ENCODE measurements at places on chromosomes 3 and 15. TPM values are rescaled to one million over a fixed set of nuclear protein-coding genes. Genes with fewer than 3 reads are reported as not detected.

DNA sequence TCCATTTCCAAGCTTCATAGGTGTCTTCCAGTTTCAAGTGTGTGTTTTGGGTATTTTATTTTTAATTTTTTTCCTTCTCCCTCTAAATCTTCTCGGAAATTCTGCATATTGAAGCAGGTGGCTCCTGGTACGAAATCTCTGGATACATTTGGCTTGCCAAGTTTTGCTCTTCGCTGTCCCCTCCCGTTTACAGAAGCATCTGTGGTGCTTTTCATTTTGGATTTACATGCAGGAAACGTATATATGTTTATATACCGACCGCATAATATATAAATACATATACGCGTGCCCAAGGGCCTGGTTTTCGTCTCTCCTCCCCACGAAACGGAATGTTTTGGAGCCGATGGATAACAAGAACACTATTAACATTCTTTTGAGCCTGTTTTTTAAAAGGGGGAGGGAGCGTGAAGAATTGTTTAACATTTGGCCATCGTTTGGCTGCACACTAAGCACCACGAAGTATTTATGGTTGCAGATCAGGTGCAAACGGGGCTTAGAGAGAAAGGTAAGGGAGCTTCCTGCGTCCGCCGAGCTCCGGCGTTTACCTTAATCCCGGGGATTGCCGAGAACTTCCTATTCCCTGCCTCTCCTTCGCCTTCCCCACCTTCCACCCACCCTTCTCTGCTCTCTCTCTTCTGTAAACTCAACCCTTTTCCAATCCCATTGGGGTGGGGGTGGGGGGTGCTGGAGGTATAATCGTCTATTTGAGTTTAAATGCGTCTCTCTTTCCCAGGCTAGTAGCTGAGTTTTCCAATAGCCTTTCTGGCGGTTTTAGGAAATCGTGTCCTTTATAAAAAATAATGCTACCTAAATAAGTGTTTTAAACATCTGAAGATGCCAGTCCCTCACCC lies 1.1 kb upstream of the NLGN1 start:
- no peak for DNase-seq

DNA sequence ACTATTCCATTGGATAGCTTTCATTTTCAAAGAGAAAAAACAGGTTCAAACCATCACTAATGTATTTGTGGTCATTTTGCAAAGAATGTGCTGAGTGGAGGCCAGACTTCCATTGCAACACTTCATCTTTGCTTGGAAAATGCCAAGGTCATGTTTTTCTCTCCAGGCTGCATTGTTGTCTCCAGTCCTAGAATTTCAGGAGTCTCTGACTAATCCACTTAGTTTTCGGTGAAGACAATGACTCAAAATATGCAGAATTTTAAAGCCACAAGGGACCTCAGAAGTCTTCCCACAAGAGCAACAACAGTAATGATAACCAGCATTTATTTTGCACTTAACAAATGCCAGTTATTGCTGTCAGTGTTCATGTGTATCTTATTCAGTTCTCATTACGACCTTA lies 277.0 kb downstream of the RYR3 start:
- DNase-seq: no peak

GRCh38 chr15:40756938-40757337 lies 1.9 kb upstream of the RMDN3 start:
- DNase-seq: no peak

DNA sequence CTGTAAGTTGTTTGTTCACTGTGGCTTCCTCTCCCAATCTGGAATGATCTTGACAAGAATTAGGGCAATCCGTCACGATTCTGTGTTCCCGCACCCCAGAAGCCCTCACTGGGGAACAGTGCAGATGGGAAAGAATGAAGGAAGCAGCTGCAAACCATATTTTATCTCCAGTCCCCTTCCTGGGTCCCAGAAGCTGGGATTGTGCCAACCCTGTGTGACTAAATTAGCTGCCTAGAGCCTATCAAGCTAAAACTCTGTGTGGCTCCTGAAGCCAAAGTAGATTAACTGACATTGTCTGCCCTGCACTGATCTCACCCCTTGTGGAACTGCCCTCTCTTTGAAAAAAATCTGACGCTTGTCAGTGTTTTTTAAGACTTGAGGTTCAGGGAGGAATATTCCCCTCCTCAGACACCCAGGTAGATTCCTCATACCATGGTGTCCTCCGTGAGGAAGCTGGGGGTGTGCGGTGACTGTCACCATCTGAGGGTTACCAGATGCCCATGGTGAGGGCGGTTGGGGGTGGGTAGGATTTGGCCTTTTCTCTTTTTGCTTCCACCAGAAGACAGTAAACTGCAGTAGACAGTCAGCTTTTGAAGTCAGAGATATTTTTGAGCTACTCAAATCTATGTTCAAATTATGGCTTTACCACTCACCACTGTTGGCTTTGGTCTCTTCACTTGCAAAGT lies 358.3 kb upstream of the TPM1 start:
- DNase-seq: no peak

- DNase-seq: peak; percentile 94
These were observed at the start of gene TLNRD1 for GRCh38 chr15:81000624-81001151. TSS of gene TLNRD1 (plus strand) at chr15:81000923. CDS start at chr15:81002272, 1,349 bp downstream.

ARPIN gene
- total RNA-seq: not detected

TAGLN3 gene
- total RNA-seq: not detected

SERINC4 gene
- total RNA-seq: not detected
